ENCODE measurements at places on chromosomes 6 and 20.

- no peak for DNase-seq
These were observed 24.5 kb upstream of the HLA-A start for GRCh38 chr6:29917857-29918256.

DNA sequence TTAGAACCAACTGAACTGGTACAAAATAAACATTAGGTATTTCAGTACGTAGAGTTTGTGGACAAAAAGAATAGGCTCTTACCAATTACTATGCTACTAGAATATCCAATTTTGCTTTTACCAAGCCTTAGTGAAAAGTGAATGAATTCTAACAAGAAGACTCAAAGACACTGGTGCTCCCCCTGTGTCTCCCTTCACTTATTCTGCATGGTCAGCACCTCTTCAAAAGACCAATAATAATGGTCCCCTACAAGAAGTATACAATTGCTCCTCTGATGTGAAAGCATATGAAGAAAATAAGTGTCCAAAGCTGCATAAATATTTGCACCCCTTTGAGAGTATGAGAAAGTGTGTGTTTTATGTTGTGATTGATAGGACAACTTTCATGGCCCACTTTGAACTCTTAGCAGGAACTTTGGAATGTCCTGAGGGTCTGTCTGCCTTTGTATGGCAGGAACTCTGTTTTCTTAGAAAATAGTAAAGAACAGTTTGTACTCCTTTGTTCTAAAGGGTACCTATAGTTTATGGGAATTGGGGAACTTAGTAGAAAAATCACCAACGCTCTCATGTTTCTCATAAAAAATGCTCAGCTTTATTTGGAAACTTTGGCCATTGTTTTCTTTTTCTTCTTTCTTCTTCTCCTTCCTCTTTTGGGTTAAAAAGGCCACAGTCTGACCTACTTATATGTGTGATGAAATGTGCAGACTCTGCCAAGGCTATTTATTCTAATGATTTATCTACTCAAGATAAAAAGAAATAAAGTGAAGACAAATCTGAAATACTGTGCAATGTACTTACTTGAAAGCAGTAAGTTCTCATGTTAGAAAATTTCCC is 352.4 kb downstream of the LAMA2 start:
- no peak for DNase-seq

- no peak for DNase-seq
These were observed 221.0 kb downstream of the SYNDIG1 start for GRCh38 chr20:24690408-24690807.

GRCh38 chr6:22098601-22099031 is 198.2 kb downstream of the PRL start:
- DNase-seq: no peak

GRCh38 chr6:126300126-126300525 is 39.8 kb upstream of the CENPW start:
- DNase-seq: no peak

- no peak for DNase-seq
These were observed 41.9 kb downstream of the FGD2 start for GRCh38 chr6:37047346-37047688.

DNA sequence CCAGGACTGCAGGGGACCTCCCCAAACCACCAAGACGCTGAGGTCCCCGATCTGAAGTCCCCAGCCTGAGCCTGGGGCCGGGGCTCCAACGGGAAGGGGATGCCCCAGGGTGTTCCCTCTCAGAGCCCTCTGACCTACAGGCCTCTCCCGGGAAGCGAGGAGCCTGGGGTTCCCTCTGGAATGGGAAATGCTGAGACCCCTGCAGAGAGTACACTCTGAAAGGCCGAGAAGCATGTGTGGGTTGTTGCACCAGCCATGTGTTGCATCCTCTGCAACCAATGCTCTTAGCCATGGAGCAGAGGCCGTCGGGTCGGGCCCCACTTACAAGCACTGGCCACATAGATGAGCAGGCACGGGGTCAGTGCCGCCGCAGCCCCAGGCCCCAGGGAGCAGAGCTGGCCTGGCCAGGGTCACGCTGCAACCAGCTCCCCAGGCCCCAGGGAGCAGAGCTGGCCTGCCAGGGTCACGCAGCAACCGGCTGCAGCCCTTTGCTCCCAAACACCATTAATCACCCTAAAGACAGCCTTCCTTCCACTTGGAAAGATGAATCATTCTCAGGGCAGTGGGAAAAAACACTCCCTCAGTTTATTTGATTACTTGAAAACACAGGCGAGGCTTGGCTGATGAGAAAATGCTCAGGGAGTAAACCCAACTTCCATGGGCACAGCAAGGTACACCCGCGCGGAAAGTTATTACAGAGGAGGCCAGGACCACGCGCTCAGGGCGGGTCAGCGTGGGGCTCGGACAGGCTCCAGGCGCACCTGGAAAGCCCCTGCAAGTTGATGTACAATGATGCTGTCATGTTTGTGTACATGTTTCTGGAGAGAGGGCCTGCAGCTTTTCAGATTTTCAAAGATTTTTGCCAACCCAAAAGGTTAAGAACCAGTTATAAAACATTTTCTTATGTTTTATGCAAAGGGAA is 78.0 kb upstream of the AFDN start:
- no peak for DNase-seq

DNA sequence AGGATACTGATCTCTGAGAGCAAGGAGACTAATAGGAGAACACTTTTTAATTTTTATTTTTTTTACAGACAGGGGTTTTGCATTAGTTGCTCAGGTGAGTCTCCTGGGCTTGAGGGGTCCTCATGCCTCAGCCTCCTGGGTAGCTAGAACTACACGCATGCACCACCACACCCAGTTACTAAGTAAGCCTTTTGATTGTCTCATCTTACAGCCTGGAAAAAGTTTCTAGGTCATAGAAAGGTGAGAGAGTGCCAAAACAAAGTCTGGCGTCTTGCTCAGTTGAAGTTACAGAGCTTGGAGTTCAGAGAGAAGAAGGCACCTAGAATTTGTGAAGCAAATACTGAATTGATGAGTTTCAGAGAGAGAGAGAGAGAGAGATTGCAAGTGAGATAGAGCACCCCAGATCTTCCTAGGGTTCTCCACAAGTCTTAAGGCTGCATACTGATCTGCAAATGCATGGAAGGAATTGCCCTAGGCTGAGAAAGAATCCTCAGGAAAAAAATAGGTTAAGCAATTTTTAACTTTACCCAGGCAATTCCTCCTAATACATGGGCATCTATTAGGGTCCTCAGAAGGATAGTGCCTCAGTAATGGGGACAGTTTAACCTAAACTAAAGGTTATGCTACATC is 37.6 kb upstream of the PHIP start:
- DNase-seq: no peak

DNA sequence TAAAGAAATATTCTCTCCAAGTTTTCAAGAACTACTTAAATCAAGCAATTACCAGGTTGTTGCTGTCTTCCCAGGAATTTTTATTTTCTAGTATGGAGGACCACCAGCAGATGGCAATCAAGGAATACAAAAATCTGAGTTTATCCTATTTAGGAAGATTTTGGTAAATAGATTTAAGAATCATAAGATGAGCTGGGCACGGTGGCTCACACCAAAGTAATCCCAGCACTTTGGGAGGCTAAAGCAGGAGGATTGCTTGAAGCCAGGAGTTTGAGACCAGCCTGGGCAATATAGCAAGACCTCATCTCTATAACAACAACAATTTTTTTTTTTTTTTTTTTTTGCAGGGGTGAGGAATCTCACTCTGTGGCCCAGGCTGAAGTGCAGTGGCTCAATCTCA is 19.3 kb upstream of the SEC63 start:
- DNase-seq: peak; percentile 11

GRCh38 chr20:25257130-25257529 is 9.2 kb downstream of the PYGB start:
- DNase-seq: no peak

DNA sequence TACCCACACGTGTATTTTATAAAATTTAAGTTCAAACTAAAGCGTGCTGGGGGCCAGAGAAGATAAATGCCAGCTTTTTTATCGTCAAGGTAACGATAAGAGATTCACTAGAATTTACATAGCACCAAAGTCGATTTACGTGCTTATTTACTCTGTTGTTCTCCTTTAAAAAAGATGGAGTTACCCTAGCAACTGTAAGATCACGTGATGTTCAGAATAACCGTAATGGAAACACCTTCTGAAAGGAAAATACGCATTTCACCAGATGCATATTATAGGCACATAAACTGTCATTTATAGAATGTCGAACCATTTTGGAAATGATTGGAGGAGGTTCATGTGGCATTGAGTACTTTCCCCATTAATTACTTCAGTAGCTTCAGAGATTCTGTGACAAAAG is 207.6 kb downstream of the TSHZ2 start:
- DNase-seq: no peak

DNA sequence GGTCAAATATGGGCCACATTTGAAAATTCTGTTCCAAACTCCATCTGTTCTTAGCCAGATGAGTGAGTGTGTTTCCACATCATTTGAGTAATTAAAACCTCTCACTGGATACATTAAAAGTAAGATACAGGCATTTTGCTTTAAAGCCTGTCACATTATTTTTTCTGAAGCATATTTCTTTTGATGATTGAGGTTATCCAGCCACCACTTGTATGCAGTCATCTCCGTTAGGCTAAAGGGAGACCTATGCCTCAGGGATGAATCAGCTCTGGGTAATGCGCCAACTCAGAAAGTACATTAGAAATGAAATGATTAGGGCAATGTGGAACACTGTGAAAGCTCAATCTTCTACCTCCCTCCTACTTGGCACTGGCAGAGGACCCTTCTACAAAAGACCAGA is 90.7 kb downstream of the SNAP25 start:
- DNase-seq: no peak

- DNase-seq: peak; percentile 47
These were observed 86.2 kb downstream of the PLEKHG1 start for GRCh38 chr6:150685860-150686259.

DNA sequence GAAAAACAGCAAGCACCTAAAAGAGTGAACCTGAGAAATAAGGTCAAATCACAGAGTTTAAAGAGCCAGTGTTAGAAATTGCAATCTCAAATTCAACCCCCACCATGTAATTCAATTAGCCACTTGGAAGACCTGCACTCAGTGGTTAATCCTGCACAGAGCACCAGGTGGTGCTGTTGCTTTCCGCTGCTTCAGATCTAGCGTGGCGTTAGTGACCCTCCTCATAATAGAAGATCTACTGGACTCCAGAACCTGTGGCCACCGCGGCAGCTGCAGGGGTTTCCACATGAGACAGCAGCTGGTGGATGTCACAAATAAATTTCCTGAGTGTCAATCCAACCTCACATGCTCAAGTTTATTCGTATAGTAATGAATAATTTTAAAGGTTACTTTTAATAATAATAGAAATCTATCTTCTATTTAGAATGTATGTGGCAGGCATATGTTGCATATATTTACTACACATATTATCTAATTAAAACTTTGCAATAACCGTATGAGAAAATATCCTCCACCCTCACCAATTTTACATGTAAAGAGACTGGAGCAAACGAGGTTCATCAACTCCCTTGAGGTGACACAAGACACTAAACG is 84.4 kb downstream of the SYNE1 start:
- peak; percentile 72 for DNase-seq

- peak; percentile 56 for DNase-seq
These were observed 11.2 kb downstream of the NT5DC1 start for GRCh38 chr6:116111552-116112528.

GRCh38 chr6:113289166-113289565 is 568.0 kb upstream of the MARCKS start:
- DNase-seq: no peak

- no peak for DNase-seq
These were observed 88.5 kb downstream of the PHACTR1 start for GRCh38 chr6:12804952-12805645.

- DNase-seq: no peak
These were observed 24.9 kb upstream of the IER3 start for GRCh38 chr6:30769088-30769852.

DNA sequence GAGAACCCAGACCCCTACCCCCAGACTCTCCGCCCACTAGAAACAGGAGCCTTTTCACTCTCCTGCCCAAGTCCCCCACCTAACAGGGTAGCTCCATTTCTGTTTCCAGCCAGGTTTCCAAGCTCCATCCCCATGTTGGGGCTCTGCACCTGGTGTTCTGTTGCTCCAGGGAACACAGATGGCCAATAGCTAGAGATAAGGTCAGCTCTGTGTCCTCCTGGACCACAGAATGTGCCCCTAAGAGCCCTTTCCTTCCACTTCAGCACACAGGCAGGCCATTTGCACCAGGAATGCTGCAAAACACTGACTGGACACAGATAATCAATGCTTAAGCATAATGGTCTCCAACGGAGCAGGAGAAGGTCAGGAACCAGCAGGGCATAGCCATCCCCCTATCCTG is 159.4 kb downstream of the QRSL1 start:
- DNase-seq: no peak

DNA sequence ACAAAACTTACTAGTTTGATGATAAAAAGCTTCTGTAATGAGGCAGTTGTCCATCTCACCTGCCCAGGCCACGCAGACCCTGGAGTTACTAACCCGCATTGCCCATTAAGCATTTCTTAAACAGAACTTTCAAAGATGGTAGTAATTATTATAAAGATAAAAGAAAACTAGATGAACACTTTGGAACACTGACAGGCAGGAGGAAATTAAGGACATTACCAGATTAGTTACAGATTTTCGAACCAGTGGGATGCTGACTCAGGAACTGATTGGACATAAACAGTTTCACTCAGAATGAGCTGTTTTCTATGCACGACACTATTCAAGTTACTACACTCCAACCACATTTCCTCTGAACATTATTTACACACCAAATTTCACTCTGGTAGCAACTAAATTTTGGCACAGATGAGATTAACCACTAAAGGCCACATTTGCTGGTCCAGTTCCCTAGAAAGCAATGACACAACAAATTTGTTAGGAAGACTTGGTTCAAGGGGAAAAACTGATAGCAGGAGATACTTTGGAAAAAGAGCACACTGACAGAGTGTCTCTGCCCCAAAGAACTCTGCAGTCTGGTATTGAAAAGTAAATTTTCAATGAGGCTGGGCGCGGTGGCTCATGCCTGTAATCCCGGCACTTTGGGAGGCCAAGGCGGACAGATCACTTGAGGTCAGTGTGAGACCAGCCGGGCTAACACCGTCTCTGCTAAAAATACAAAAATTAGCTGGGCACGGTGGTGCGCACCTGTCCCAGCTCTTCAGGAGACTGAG is 3.0 kb downstream of the ROMO1 start:
- no peak for DNase-seq

DNA sequence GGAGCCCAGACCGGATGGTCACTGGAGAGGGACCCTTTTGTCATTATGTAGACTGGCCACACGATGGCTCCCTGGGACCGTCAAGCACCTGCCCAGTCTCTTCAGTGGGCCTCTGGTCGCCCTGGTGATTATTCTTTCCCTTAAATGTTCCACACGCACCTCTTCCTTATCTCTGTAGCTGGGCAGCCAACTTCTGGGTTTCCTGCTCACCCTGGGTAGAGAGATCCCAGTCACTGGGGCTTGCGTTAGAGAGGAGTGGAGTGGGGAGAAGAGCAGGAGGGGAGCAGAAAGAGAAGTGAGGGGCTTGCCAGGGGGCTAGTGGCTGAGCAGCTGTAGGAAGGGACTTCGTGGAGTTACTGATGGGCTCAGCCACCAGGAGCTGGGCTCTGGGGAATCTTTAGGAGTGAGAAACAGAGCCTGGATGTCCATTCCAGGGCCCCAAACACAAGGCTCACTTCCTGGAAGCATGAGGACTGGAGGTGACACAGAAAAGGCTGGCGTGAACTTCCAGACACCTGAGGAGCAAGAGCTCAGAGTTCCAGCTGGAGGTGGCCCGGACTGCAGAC is 150.1 kb downstream of the DHX35 start:
- peak; percentile 60 for DNase-seq

- DNase-seq: no peak
These were observed 6.0 kb downstream of the PCK1 start for GRCh38 chr20:57566803-57567459.
